ENCODE measurements at places on chromosomes 13 and 19.
A peak's percentile ranks its signal among the peaks of the same experiment; 100 is the strongest.

DNA sequence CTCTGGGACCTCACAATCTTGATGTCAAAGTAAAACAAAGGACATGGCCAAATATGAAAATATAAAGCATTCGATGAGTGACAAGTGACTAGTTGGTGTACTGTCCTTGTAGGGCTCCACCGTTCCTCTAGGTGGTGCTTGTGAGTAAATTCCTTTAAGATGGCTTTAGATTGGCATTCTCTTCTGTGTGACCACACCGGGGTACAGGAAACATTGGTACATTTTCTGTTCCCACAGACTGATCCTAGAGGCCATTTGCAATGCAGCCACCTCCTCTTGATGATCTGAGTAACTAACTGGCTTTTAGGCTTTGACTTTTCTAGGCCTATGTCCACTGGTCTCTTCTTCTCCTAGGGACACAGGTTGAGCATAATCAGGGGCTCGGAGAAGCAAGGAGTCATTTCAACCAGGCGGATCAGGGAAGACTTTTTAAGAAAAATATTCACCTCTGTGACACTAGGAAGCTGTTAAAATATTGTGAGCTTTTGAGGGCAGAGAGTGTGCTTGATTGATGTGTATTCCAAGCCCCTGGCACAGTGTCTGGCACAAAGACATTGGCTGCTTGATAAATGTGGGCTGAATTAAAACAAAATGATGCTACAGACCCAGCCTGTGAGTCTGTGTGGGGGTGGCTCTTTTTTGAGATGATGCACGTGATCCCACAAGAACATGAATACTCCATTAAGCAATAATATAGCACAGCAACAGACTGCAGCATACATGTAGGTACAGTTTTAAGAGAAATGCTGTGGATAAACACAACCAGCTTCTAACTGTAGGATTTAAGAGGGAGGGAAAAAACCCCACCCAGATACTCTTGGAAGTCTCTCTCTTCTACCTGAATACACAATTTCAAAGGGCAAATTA lies 21.0 kb downstream of the EPSTI1 start:
- peak; percentile 14 for DNase-seq

DNA sequence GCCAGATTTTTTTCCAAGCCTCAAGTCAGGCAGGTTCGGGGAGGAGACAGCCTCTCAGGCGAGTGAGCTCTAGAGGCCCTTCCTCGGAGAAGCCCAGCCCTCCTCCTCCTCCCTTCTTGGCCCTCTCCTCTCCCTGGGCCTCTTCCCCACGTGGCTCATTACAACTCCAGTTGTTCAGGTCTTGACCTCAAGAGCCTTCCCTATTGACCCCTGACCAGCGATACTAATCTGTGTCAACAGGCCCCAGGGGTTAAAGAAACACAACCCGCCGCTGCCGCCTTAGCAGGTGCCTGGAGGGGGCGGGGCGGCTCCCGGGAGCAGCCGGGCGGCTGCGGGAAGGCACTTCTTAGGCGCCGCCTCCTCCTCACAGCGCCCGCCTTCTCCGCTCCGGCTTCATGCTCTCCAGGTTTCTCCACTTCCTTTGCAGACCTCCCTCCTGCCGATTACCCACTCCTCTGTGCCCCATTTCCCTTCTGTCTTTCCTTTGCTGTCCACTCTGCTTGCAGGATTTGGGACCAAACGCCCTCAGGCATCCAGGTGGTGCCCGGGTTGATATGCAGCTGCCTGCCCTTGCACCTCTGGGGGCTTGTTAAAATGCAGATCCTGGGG lies 51.0 kb downstream of the LYL1 start:
- DNase-seq, result no peak

DNA sequence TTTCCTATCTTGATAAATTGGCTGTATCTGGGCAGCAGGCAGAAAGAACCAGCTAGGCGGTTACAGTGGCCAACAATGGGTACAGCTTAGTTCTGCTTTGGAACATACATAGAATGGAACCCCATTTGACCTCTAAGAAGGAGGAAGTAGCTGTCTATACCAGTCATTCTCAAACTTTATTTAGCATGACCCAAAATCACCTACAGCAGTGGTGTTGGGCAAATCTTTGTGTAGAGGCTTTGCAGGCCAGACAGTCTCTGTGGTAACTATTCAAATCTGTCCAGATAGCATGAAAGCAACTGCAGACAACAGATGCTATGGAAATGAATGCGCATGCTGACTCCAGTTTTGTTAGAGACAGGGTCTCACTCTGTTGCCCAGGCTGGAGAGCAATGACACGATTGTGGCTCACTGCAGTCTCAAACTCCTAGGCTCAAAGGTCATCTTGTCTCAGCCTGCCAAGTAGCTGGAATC lies 12.0 kb upstream of the KCNC3 start:
- DNase-seq, result no peak

DNA sequence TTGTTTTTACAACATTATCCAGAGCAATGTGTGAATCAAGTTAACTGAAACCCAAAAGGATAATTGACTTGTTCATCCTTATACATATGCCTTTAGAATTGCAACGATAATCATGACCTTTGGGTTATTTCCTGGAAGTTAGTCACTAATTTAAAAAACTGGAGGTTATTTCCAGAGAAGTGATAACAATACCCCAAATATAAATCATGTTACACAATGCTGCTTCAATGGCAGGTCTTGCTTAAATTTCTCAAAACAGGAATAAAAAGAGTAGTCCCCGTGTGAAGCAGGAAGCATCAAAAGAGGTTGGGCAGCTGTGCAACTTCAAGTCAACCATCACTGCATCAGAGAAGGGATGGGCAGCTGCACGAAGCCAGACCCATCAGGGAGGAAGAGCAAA lies 134.4 kb downstream of the EFNB2 start:
- no peak for DNase-seq

DNA sequence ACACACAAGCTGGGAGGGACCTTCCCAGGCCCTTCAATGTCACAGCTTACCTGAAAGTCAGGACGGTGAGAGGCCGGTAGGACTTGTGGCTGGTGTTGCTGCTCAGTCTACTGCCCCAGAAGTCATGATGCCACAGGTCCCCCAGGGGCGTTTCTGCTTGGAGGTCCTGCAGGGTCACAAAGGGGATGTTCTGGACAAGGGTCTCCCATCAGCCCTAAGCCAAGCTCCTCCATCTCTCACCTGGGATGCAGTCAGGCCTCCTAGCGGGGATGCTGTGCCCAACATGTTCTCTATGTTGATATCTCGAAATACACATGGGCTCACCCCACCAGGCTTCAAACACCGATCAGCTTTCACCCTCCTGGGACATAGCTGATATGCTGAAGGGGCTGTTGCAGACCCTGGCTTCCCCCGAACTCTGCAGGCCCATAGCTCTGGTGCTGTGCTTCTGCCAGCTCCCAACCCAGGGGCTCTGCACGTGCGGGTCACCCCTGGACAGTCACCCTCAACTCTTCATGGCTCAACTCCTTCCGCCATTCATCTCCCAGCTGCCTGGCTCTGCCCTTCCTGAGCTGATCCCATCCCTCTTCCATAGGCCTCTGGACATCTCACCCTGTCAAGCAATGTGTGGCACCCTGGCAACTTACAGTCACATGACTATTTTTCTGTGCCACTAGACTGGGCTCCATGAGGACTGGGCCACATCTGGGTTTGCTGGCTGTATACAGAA lies 10.3 kb downstream of the TMTC4 start:
- DNase-seq, result no peak

GRCh38 chr19:23145617-23146415 lies 29.0 kb downstream of the ZNF730 start:
- no peak for DNase-seq

DNA sequence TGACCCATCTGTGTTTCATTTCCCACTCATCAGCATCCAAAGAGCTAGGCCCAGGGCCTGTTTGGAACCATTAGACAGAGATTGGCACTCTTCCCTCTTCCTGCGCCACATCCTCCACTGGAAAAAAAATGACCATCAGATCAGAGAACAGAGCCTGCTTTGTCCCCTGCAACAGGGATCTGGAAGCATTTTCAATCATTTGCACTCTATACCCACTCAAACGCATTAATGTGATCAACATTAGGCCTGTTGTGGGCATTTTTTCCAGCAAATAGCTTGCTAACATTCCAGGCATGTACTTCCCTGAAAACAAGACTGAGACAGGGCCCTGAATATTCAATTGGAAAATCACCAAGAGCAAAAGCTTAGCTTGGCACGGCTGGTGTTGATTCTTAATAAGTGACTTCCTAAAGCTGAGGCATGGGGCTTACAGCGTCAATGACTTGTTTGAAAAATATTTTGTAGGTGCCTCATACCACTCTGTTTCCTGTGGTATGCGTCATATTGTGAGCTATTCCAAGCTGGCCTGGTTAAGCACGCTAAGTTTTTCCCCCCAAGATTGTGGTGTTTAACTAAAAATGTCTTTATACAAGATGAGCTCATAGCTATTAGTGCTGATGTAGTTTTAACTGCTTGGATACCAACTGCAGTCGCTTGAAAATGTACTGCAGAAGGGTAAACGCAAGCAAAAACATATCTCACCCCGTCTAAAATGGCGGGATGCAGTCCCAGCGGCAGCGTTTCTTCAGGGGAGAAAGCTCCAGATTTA lies 404.4 kb downstream of the SPRY2 start:
- DNase-seq, result no peak

DNA sequence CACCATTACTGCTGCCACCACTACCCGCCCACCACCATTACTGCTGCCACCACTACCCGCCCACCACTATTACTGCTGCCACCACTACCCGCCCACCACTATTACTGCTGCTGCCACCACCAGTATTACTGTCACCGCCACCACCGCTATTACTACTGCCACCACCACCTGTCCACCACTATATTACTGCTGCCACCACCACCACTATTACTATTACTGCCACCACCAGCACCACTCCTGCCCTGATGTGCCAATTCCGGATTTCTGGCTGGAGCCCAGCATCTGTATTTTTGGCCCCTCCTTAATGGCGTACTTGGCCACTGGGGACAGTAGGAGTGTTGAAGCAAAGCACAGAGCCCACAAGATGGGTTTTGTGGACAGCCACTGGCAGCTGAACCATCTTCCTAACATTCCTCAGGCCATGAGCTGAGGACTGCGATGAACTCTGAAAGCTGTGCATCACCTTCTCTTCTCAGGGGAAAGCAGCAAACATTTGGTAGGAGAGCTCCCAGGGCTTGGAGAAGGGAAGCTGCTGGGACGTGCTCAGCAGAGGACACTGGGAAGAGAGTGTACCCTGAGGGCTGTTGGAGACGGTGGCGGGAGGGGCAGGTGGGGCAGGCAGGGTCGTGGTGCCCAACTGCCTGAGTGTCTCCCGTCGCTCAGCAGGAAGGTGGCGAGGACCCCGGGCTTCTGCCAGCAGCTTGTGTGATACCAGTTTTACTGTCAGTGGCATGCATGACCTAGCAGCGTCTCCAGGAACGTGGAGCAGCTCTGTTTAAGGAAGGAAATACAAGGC lies 23.0 kb downstream of the CUL4A start:
- no peak for DNase-seq

GRCh38 chr19:18020212-18021085 lies 12.5 kb downstream of the ARRDC2 start:
- DNase-seq, result no peak

GRCh38 chr19:35899547-35900214 lies 659 bp downstream of the NFKBID start:
- DNase-seq, result peak; percentile 84

DNA sequence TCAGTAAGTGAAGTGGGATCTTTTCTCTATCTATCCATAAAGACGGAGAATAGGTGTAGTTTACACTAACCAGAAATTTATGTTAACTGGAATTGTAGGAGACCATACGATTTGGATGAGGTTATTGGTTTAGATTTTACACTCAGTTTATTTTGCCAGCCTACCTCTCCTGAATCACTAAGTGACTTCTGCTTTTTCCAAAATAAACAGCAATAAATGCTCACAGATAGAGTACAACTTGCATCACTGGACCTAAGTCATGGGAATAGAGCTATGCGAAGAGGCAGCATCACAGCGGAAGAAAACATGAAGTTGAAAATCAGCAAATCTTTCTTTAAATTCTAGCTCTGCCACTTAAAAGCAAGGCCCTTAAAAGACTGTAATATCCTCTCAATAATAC lies 781.0 kb downstream of the LIG4 start:
- DNase-seq, result no peak

- DNase-seq, result no peak
These were observed 25.3 kb downstream of the UQCRFS1 start for GRCh38 chr19:29187676-29188075.

DNA sequence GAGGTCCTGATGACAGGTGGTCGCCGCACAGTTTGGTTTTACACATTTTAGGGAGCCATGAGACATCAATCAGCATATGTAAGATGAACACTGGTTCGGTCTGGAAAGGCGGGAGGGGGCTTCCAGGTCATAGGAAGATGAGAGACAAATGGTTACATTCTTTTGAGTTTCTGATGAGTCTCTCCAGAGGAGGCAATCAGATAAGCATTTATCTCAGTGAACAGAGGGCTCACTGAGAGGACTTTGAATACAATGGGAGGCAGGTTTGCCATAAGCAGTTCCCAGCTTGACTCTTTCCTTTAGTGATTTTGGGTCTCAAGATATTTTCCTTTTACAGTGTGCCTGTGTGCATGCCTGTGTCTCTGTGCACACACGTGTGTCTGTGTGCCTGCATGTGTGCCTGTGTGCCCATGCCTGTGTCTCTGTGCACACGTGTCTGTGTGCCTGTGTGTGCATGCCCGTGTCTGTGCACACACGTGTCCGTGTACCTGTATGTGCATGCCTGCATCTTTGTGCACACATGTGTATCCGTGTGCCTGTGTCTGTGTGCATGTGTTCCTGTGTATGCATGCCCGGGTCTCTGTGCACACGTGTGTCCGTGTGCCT lies 35.5 kb upstream of the TMEM255B start:
- DNase-seq, result no peak

DNA sequence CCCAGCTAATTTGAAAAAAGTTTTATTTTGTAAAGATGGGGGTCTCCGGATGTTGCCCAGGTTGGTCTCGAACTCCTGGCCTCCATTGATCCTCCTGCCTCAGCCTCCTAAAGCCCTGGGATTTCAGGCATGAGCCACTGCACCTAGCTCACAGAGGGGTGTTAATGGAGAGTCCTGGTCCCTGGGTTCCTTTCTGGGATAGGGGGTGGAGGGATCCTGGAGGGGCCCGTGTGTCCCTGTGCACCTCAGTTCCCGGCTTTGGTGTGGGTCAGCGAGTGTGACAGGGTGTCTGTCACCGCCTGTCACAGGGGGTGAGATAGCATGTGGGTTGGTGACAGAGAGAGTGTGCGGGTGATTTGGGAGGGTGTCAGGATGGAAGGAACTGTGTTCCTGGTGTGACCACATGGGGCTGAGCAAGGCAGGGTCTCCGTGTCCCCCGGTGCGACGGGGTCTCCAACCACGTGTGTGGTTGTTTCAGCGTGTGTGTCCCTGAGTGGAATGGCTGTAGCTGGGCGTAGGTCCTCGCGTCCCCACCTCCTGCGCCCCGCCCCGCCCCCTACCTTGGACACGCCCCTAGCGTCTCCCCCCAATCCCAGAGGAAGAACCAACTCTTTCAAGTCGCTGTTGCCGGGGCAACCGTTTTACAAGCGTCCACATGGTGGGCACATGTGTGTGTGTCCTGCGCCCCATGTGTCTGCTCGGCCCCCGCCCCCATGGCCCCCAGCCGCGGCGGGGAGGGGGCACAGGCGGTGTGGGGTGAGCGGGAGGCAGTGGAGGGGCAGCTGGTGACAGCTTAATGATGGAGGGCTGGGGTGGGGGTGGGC lies 2.9 kb upstream of the NRTN start:
- DNase-seq, result no peak

- no peak for DNase-seq
These were observed 28.0 kb downstream of the FRY start for GRCh38 chr13:32059511-32059984.

GRCh38 chr13:113854238-113855011 lies 9.5 kb downstream of the GAS6 start:
- no peak for DNase-seq

GRCh38 chr13:28248080-28248479 lies 109.7 kb downstream of the PAN3 start:
- DNase-seq, result no peak

GRCh38 chr19:16628984-16629691 lies 1.1 kb upstream of the MED26 start:
- no peak for DNase-seq
